ENCODE measurements at places on chromosomes 4 and X. TPM values are rescaled to one million over a fixed set of nuclear protein-coding genes. Genes with fewer than 3 reads are reported as not detected.

GRCh38 chrX:27600686-27601085, 10.5 kb downstream of the DCAF8L2 start:
- DNase-seq: no peak

GRCh38 chr4:48578132-48578968, 88.3 kb downstream of the ZAR1 start:
- DNase-seq: peak; percentile 72

The GPR143 gene
- not detected for total RNA-seq

The SLC25A6 gene
- total RNA-seq: 492 TPM

The XAGE2 gene
- total RNA-seq: not detected

- no peak for DNase-seq
Observed at GRCh38 chr4:1683261-1683735, 815 bp downstream of the FAM53A start.

GRCh38 chr4:22003878-22004277, 55.3 kb upstream of the KCNIP4 start:
- DNase-seq: no peak

DNA sequence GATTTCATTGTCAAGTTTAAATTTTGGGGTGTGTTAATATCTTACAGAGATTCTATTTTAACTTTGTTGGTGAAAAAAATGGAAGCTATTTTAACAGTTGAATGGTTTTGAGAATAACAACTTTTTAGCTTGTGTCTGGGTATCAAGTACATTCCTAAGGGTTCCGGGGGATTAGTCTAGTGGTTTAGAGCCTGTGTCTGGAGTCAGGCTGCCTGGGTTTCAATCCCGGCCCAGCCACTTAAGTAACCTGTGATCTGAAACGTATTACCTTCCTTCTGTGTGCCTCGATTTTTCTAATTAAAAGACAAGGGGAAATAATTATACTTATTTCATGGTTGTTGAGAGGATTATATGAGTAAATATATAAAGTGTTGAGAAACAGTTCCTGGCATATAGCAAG, 288.6 kb upstream of the NR3C2 start:
- DNase-seq: no peak

DNA sequence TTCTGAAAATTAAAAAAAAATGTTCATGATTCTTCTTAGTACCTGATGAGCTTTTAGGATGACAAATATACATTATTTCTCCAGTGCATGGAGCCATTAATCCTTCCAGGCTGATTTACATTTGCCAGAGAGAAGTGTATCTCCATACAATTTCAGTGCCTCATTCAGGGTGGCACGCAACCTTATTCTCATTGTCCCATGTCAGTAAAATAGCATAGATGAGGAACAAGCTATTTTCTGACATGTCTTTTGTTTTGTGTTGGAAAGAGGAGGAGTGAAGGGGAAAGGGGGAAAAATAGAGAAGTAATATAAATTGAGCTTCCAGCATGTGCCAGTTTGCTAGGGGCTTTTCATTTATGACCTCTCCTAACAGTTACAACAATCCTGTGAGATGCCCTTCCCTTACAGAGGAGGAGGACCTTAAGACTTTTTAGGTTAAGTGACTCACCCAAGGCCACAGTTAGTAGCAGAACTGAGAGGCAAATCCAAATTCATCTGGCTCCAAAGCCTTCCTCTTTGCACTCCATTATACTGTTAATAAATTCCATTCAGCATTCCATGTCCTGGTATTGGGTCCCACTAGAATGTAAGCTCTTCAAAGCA, 274.8 kb upstream of the GPC4 start:
- no peak for DNase-seq

DNA sequence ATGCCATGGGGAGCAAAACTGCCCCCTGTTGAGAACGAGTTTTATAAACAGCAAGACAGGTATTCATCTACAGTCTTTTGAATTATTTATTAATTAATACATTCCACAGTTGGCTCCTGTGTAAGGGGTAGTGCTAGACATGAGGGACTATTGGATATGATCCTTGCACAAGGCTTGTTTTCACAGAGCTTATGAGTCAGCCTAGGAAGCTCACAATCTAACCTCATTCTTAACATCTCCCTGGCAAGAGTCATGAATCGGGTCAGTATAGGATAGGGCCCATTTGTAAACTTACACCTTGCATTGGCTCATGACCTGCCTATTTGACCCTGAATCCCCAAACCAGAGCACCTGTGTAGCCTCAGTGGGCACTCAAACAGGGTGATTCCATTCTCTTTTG, 209.1 kb upstream of the HCCS start:
- DNase-seq: no peak

The FAM9C gene
- total RNA-seq: not detected

The GTPBP6 gene
- 53.6 TPM for total RNA-seq

The HHIP gene
- not detected for total RNA-seq

DNA sequence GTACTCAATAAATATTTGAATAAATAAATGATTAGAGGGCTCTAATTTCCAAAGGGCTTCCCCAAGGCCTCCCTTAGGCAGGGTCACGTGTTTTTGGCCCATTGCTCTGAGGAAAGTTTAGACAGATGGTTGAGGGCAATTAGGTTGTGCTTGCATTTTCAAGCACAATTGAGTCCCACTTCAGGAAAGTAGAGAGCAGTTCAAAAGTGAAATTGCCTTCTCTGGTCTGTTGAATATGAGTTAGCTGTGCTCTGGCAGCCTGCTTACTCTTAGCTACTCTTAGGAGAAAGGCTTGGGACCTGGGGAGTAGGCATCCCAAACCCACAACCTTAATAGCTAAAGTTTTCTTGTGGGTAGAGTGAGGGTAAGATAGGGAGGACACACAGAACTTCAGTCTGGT, 9.0 kb upstream of the DRP2 start:
- no peak for DNase-seq

The MAGEA8 gene
- total RNA-seq: not detected

DNA sequence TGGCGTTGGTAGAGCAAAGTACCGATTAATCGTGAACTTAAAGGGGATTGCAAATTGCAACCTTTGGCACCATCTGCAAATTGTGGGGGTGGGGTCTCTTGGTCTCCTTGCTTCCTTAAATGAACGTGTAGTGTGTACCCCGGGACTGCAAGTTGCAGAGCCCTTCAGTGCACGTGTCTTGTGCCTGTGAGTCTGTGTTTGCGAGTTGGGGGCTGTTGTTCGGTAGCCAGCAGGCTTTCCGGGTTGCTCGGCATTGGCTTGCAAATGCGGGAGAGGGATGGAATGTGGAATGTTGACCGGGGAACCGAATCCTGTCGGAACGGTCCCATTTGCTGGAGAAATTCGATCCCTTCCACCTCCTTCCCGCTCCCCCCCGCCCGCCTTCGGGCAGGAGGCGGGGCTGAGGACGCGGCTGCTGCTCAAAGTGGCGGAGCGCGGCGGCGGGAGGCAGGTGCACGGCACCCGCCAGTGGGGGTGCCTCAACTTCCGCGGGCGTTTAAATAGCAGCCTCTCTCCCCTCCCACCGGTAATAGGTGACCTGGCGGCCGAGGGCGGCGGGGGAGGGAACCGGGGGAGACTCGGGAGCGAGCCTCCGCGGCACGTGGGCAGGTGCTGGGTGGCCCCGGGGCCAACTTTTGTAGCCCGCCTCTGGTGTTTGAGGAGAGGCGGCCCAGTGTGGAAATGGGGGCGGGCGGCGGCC, 1.5 kb downstream of the JADE1 start:
- peak; percentile 93 for DNase-seq

The NR0B1 gene
- total RNA-seq: not detected

GRCh38 chr4:158667651-158668198, 4.0 kb downstream of the C4orf46 start:
- peak; percentile 31 for DNase-seq

The PRR32 gene
- total RNA-seq: not detected

Data from OCI-LY7 (cell line).